CD4-positive, alpha-beta T cell treated with Interleukin-17A for 4 hours (primary cell): ENCODE measurements at places on chromosomes 12 and 14.

DNA sequence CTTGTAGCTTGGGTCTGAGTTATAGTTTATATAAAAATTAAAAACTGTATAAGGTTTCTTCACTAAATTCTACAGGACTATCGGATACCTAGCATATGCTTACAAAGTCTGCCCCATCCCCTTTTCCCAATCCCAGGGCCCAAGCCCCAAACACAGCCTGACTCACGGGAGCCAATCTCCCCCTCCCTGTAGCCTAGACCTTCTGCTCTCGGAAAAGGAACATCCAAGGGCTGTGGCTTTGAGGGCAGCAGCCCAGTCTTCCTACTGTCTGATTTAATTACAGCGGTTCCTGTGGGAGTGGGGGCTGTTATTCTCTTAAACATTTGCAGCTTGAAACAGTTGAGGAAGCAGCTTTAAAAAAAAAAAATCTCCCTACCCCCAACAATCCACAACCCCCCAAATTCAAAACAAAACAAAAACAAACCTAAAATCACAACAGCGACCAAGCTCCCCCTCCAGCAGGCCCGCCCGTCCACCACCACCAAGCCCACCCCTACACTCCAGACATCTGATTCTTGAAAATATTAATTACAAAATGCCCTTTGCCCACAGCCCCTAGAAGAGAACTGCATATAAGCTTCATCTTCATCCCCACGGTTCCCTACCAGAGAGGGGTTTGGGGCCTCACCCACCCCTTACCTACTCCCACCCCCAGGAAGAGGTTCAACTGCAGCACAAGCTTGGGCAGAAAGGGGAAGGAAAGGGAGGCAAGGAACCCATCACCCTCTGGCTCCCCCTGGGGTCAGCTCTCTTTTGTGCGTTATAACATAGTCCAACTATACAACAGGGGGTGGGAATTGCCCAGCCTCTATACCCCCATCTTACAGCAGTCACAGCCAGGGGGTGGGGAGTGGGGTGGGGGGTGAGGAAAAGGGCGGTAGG is 1.1 kb upstream of the PRKAG1 start:
- peak; percentile 32 for DNase-seq

- no peak for DNase-seq
Observed at GRCh38 chr14:92785667-92786426, 8.3 kb upstream of the GOLGA5 start.

- no peak for DNase-seq
Observed at GRCh38 chr14:49420201-49420600, 166.0 kb downstream of the RPS29 start.

DNA sequence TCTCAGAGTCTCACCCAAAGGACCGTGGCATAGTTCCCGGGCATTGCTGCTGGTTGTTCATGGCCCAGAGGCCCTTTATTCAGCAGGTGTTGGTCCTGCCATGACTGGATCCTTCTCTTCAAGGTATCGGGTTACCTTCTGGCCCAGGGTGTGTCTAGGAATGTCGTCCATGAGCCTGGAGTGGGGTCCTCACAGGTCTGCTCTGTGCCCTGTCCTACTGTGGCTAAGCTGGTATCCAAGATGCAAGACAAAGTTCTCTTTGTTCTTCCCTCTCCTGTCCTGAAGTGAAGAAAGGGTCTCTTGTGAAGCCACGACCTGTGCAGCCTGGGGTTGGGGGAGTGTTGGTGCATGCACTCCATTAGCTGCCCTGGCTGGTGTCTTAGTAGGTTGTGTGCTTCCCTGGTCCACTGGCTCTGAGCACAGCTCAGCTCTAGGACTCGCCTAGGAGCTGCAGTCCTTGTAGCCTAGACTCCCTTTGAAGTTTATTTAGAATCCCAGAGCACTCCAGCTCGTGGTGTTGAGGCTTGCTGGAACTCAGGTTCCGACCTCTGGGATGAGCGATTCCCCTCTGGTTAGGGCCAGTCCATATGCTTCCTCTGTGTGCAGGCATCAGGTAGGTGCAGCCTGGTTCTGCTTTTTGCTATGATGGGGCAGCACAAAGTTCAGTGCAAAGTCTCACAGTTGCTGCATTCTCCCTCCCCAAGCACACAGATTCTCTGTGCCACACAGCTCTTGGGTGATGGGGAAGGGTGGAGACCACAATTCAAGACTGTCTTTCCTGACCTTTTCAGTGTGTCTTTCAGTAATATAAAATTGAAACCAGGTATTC is 117.4 kb downstream of the NUBPL start:
- DNase-seq = no peak

DNA sequence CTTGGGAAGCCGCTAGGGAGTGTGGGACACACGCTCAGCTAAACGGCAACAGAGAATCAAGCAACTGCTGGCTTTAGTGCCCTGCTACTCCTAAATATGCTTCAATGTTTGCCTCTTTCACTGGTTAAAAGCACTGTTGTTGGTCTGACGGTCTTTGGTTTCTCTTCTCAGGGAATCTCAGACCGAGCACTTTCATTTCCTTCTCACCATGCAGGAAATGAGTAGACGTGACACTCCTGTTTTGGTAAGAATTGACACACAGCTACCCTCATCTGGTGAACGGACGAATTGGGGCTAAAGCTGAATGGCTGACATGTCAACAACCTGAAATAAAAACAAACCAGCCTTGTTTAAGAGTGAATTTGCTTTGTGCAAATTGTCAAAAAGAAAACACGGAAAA is 57.5 kb upstream of the PIWIL1 start:
- no peak for DNase-seq
